ENCODE measurements at places on chromosomes 12 and 14. TPM values are rescaled to one million over a fixed set of nuclear protein-coding genes. Genes with fewer than 3 reads are reported as not detected.

LMNTD1 gene
- total RNA-seq: not detected

BICDL1 gene
- 0.18 TPM for total RNA-seq

DUSP16 gene
- 5.0 TPM for total RNA-seq

RAPGEF3 gene
- 0.49 TPM for total RNA-seq

OAS3 gene
- total RNA-seq: 0.76 TPM

AQP6 gene
- total RNA-seq: not detected

HELB gene
- total RNA-seq: 20.4 TPM

CCDC175 gene
- not detected for total RNA-seq

GATC gene
- 31.4 TPM for total RNA-seq

PTPN21 gene
- total RNA-seq: 12.6 TPM

SLC4A8 gene
- 0.08 TPM for total RNA-seq

CLEC4A gene
- total RNA-seq: 0.36 TPM

DNA sequence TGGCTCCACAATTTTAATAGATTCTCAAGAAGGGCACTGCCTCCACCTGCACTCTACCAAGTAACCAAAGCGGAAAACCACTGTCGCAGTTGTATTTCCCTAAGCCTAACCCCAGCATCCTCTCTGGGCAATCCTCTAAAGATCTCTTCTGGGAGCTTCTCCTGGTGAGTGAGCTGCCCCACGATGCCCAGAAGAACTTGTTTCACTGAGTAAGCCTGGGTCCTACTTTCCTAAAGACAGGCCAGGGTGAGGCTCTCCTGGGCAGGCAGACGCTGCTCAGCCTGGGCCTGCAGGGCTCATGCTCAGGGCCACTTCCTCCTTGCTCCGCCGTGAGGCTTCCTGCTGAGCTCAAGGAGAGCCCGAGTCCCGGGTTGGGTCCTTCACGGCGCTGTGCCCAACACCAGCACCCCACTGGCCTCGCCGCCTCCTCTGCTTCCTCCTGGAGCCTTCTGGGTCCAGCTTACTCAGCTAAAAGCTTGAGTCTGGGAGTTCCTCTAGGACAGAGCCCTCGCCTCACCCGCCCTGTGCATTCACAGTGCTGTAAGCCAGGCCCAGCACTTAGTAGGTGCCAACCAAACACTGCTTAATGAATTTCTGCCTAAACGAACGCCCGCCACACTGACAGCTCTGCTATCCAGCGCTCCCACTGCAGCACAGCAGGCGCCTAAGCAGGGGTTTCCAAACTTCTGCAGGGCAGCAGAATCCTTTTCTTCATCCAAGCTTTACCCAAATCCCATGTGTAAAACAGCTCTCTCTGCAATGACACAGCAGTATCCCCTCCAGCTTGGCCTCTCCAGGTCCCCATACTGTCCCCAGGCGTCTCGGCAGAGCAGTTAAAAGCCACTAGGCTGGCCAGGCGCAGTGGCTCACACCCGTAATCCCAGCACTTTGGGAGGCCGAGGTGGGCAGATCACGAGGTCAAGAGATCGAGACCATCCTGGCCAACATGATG is 5.7 kb downstream of the RAB35 start:
- no peak for DNase-seq

DNA sequence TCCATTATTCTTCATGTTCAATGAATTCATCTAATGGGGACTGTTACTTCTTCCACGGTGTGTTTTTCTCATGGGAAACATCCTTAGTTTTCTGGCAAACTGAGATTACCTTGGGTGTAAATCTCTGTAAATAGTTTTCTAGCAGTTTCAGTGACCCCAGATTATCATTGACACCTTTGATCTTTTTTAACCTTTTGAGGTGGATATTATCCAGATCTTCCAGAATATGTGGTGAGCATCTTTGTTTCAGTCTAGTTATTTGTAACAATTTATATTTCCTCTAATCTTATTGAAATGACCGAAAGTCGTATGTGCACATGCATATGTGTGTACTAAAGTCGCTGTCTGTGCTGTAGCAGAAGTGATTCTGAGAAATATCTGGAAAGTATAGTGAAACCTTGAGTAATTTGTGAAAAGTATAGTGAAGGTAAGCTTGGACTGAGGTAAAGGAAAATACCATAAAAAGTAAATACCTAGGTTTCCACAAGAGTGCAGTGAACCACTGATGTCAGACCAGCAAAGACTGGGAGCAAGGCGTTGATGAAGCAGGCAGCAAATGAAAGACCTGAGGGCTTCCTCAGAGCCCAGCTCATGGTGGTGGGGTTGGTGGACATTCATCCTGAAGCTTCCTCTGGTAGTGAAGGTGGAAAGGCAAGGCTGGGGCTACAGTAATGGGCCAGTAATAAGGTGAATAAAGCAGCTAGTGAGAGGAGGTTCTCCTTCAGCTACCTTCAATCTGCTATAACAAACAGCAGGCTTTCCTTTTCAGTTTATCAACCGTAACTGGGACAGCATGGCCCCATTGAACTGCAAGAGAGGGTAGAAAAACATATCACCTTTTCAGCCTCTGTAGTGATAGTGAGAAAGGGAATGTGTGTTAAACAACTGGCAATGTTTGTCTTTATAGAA is 480.2 kb upstream of the FBXO33 start:
- DNase-seq: no peak

- no peak for DNase-seq
These were observed 70.8 kb downstream of the RNF34 start for GRCh38 chr12:121470751-121471150.

DNA sequence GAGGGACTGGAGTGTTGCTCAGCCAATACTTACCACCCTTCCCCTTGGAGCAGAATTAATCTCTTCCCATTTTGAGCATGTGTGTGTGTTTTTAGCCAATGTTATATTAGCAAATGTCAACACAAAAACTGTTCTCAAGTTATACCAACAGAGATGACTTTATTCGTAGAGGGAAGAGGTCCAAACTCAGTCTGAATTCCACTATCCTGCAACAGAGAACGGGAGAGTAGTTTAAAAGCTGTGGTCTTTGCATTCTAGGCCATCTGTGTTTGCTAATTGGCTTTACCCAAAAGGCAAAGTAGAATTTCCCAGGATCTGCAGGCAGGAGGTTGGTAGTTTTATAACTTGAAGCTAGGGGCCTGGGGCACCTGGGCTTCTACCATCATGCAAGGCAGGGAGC is 847.9 kb upstream of the TMEM132C start:
- no peak for DNase-seq

GRCh38 chr14:36509069-36509917 is 10.7 kb downstream of the NKX2-1 start:
- no peak for DNase-seq

- no peak for DNase-seq
These were observed 161.8 kb downstream of the KIF26A start for GRCh38 chr14:104299993-104300761.

- DNase-seq: peak; percentile 15
These were observed 91.9 kb upstream of the DHRS4 start for GRCh38 chr14:23861666-23862065.

GRCh38 chr12:129103231-129103630 is 250.0 kb downstream of the GLT1D1 start:
- no peak for DNase-seq

GRCh38 chr12:97474161-97474560 is 11.6 kb downstream of the RMST start:
- DNase-seq: no peak

DNA sequence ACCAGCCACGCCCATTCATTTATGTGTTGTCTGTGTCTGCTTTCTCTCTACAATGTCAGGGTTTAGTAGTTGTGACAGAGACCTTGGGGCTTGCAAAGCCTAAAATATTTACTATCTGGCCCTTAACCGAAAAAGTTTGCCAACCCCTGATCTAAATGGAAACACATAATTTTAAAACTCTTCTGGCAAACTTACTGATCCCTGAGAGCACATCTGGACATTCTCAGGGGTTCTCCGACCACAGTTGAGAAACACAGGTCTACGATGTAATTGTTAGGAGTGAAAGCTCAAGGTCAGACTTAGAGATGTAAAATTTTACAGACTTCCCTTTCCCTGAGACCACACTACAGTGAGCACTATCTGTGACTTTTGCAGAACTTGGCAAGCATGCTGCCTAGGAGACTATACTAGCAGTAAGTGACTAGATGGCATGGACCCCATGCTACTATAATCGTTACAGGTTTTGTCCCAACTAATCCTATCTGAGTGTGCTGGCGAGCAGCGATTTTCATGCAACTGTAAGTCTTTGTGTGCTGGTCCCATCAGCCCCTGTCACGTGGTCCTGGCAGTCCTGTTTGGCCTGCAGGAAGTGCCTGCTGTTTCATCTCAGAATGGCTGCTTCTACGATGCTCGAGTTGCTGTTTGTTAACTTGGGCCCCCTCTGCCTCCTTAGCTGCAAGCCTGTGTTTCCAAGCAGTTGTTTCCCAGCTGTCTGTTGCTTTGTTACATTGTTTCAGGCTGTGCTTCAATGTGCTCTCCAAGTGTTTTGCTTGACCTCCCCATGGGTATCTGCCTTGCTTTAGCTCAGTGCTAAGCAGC is 21.6 kb downstream of the TMTC2 start:
- DNase-seq: no peak

DNA sequence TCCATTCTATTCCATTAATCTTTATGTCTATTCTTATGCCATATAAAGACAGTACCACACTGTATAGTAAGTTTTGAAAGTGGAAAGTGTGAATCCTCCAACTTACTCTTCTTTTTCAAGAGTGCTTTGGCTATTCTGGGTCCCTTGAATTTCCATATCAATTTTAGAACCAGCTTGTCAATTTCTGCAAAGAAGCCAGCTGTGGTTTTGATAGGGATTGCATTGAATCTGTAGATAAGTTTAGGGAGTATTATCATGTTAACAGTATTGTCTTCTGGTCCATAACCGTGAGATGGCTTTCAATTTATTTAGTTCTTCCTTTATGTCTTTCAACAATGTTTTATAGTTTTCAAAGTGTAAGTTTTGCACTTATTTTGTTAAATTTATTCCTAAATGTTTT is 34.2 kb upstream of the GCH1 start:
- DNase-seq: no peak

- DNase-seq: peak; percentile 87
These were observed 27.4 kb upstream of the STON2 start for GRCh38 chr14:81427348-81428058.

- peak; percentile 4 for DNase-seq
These were observed 182.7 kb downstream of the KICS2 start for GRCh38 chr12:64039281-64039871.

GRCh38 chr12:131587565-131587964 is 123.3 kb upstream of the SFSWAP start:
- no peak for DNase-seq

DNA sequence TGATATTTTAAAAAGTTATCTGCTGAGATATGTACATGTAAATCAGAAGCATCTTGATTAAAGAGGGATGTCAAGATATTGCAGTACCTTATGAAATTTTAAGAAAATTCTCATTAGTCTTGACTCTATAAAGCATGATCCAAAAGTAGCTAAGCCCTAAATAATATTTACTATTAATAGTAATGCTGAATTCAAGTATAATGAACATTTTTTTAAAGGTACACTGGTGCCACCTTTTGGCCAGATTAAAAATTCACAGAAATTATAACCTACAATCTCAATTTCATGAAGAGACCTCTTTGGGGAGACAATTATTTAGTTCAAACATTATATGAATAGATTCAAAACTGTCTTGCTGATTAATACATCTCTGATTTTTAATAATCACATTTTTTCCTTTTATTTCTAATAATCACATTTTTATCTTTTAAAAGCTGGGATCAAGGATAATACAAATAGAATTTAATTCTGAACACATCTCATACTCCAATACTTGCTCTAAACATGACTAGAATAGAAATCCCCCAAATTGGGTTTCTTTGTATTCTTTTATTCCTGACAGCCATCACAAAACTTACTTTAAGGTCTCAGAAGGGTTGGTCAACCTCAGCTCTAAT is 13.4 kb downstream of the AKAP5 start:
- peak; percentile 36 for DNase-seq

DNA sequence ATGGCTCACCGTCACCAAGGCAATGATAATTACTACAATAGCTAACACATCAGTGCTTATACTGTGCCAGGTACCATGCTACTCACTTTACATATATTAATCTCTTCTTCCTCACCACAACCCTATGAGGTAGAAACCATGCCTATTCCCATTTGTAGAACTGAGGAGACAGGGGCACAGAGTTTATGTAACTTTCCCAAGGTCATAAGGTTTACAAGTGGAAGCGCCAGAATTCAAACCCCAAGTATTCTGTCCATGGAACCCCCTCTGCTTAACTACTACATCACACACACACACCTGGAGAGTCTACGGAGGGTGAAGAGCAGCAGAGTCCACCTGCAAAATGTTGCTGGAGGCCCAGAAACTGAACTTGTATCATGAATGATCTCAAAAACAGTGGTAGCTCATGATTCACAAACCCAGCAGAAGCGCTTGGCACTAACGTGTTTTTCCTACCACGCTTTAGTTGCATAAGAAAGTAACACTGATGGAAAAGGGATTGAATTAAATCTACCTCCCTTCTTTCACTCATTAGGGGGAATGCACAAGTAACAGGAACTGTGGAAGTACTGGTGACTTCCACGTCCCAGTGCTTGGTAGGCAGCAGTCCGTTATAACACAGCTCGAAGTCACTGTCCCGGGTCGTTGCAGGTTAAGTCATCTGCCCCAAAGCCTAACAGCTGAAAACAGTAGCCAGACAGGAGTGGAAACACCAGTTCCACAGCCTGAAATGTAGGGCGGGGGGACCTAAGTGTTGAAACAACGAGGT is 2.0 kb downstream of the ITPR2 start:
- DNase-seq: no peak

- peak; percentile 60 for DNase-seq
These were observed 41.1 kb downstream of the PRB3 start for GRCh38 chr12:11228296-11228879.

DNA sequence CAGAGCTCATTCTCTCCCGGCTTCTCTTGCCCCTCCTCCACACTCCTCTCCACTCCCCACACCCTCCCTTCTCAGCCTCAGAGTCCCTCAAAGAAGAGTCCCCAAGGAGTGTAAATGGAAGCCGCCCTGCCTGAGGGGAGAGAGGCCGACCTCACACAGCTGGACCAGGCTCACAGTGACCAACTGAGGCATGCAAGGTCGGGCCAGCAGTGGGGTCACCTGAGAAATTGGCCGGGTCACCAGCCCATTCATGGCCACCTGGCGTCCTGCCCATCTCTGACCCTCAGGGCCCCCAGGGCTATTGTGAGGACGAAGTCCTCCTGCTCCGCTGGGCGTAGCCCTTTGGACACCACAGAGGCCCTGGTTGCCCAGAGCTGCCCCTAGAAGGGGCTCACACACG is 49.5 kb upstream of the NUAK1 start:
- no peak for DNase-seq

GRCh38 chr12:76402259-76402658 is 54.0 kb upstream of the BBS10 start:
- DNase-seq: no peak

DNA sequence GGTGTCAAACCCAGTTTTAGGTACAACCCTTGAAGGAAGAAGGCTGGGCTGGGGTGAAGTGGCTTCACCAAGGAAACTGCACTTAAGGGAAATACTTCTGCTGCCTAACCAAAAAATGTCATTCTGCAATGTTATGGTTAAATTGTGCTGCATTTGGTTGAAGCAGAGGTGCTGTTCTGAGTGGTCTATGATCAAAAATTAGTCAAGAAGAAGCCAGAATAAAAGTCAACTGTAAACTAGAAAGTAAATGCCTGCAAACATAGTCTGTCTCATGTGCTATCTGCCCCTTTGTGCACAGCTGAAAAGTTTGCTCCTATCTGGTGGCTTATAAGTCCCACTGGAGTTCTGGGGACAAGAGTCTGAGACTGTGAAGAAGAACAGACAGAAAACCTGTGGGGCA is 158.8 kb downstream of the C12orf42 start:
- DNase-seq: no peak
